ENCODE measurements at places on chromosomes 1 and 21.

DNA sequence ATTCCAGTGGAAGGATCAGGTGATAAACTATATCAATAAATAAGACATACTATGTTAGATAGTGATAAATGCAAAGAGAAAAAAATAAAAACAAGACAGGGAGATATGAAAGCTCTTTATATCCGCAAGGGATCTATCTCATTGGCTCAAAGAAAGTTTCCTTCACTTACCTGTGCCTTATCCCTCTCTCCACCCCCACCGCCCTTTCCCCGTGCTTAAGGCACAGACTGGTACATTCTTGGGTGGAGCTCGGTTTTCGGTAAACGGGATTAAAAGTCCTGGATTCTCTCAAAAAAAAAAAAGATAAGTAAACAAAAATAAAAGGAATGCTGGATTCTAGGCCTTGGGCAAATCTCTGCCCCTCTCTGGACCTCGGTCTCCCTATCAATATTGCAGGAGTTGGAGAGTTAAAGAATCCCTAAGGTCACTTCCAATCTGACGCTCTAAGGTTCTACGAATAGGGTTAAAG lies 593 bp upstream of the DNAJC16 start:
- DNase-seq = no peak

DNA sequence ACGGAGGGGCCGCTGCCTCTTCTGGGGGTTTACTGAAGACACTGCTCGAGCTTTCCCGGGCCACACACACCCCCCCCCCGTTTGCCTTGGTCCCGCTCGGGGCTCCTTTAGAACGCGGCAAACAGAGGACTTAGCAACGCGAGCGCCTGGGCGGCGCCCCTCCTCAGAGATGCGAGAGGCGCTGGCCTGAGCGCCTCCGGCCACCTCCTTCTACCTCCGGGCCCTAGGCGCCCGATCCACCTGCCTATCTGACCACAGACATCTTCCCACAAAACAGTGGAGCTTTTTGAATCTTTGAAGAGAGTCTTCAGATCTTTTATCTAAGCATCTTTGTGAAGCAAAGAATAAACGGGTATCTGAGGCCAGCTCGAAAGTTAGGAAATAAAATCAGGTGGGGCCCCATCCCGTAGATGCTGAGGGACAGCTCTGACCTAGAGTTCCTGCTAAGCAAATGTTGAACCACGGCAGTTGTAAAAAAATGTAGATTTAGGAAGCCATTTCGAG lies 436 bp upstream of the TTLL7 start:
- no peak for DNase-seq

- DNase-seq = no peak
Measured at GRCh38 chr1:26724926-26725325, 29.1 kb downstream of the ARID1A start.

- DNase-seq = peak; percentile 41
Measured at GRCh38 chr1:54804471-54805132, 3.5 kb upstream of the TTC22 start.

- no peak for DNase-seq
Measured at GRCh38 chr1:223556414-223557129, 108.9 kb downstream of the CAPN8 start.

DNA sequence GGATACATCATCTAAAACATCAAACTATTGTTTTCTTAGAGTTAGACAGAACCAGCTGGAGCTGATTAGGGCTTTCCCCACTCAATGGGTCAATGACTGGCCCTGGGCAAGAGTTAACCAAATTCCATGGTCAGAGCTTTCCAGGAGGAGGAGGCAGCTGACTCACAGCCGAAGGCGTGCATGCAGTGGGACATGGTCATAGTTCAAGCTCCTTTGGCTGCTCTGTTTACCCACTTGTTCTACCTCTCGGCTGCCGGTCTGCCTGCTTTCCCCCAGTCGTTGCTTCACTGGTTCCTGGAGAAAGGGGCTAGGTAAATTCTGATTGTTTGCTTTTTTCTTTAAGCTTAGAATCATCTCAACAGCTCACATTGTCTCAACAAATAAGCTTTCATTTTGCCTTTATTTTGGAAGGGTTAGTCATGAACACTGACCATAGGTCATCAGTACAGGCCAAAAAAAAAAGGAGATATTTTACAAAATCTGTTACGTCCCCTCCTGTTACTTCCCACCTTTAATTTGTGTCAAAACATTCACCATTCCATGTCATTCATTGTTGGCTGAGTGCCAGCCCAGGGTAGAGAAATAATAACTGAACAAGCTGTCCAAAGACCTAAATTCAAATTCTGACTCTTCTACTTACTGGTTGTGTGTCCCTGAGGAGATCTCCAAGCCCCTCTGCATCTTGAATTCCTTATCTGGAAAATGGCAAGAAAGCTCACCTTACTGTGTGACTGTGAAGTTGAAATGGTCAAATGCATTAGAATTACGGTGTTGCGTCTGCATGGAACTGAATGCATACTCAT lies 12.0 kb downstream of the MAB21L3 start:
- no peak for DNase-seq

DNA sequence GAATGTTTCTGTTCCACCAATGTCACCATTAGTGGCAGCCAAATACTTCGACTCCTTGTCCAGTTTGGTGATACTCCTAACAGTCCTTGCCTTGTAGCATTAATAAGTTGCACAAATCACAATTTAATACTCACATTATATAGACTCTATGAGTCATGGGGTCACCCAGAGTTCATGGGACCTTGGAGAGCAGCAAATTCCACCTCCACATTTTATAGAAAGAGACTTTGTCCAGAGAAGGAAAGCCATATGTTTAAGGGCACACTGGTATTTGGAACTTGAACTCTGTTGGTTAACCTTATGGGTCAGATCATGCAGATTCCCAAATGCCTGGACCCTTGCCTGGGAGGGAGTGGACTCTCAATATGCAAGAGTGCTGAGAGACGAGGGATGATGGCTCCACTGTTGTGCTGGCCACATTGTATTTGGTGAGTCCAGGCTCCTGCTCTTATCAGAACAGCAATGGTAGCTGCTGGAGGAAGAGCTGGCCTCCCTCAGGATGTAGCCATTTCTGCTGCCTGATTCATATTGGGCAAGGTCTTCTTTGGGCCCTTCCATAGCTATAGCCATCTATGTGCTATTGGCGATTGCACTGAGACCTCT lies 30.6 kb downstream of the DNAJC6 start:
- DNase-seq = no peak

DNA sequence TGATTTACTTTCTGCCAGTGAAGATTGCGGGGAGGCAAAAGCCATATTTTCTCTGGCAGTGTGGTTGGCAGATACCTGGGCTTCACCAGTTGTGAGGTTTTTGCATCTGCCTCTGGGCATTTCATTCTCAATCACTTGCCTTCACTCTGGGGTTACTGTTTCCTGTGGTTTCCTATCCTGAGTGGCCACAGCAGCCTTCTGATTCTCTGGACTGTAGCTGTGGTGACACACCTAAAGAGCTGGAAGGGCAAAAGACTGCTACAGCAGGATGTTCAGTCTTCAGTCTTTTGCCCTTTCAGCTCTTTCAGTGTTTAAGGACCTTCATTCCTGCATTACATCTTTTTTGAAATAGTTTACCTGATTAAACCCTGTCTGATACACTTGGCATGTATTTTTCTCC lies 50.5 kb upstream of the GPR52 start:
- DNase-seq = no peak

DNA sequence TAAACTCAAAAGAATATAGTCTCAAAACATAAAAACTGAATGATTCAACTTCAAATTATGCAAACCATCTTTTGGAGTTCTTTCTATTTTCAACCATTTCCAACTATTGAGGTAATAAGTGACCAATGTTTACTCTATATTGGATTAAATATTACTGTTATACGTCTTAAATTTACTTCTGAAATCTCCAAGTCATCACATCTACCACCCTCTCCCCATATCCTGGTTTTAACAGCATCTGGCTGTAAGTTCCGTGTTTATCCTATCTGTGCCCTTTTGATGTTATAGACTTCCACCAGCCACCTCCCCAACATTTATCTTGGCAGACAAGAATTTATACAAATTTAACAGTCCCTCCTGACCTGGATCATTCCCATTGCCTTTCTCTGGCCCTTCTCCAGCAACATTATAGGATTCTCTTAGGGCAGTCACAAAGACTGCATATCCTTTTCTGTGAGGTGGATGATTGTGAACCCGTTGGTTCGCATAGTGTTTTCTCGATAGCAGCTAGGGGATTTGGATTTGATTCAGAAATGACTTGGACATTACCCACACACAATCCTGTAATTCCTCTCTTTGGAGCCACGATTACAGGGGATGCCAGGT lies 313.4 kb upstream of the FMN2 start:
- no peak for DNase-seq

- no peak for DNase-seq
Measured at GRCh38 chr1:201597551-201598230, 58.8 kb downstream of the NAV1 start.

- DNase-seq = no peak
Measured at GRCh38 chr1:30707412-30708360, 15.7 kb downstream of the MATN1 start.

GRCh38 chr1:233509526-233509925 lies 104.4 kb upstream of the KCNK1 start:
- DNase-seq = no peak

DNA sequence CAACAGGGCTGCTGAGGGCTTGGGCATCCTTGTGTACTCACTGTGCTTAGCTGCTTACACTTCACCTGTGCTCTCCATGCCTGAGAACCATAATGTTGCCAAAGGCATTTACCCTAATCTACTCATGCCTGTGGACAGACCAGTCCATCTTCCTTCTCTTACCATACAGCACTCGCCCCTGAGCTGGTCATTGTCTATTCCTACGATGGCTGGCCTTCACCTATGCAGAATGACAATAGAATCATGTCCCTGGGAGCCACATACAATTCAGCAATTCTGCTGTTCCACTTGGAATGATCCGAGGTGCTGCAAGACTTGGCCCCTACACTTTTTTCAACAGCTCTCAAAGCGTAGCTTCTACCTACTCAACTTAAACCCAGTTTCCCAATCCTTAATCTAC lies 96.5 kb downstream of the PAPPA2 start:
- DNase-seq = no peak

DNA sequence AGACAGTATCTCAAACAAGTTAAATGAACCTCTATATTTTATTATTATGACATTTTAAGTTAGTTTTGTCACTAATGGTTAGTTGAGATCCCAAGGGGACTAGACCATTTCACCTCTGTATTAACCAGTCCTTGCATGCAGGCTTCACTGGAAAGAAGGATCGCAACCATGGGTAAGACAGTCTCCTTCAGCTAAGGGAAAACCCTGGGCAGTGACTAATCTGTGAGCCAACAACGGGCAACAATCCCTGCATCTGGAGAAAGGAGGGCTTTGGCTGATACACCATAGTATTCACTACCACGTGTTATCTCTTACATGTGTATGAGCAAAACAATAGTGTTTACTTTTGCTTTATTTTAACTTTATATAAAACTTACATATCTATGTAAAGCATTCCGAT lies 708.8 kb upstream of the CHRM3 start:
- no peak for DNase-seq

- no peak for DNase-seq
Measured at GRCh38 chr1:218538341-218538740, 193.2 kb downstream of the TGFB2 start.

DNA sequence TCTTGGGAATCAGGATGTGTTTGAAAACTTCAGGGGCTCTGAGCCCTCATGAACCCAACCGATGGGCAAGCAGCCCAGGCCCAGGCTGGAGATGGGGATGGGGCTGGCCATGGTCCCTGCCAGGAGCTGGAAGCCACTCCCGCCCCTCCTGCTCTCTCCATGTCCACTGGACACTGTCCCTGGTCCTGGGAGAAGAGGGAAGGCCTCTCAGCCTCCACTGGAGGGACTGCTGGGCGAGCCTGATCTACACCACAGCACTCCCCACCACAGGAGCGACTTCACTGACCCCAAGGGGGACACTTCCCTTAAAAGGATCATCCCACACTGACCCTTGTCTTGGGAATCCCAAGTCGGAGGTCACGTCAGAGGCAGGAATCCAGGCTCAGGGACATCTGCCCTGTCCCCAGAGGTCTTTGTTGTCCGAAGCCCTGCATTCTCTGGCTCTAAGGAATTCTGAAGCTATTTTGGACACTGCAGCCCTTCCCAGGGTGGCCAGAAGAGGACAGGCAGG lies 16.9 kb upstream of the COL18A1 start:
- DNase-seq = peak; percentile 85

DNA sequence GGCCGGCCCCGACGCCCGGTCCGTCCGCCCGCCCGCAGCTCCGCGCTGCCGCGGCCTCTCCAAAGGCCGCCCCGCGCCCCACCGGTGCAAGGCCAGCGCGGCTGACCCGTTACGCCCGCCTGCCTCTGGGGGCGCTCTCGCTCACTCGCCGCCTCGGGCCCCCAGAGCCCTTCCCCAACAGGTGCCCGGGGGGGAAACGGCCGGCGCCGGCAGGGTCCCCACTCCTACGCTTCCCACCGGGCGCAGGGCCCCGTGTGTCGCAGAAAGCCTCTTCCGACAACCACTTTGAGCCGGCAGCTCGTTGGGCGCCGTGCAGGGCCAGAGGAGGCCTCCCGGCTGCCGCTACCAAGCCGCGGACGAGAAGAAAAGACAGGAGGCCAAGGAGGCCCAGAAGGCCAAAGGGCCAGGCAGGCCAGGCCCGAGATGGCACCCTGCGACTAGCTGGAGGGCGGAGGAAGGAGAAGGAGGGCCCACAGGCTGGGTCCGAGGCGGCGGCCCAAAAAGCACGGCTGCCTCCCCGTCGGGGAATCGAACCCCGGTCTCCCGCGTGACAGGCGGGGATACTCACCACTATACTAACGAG lies 64.9 kb upstream of the FCGR2A start:
- peak; percentile 91 for DNase-seq

DNA sequence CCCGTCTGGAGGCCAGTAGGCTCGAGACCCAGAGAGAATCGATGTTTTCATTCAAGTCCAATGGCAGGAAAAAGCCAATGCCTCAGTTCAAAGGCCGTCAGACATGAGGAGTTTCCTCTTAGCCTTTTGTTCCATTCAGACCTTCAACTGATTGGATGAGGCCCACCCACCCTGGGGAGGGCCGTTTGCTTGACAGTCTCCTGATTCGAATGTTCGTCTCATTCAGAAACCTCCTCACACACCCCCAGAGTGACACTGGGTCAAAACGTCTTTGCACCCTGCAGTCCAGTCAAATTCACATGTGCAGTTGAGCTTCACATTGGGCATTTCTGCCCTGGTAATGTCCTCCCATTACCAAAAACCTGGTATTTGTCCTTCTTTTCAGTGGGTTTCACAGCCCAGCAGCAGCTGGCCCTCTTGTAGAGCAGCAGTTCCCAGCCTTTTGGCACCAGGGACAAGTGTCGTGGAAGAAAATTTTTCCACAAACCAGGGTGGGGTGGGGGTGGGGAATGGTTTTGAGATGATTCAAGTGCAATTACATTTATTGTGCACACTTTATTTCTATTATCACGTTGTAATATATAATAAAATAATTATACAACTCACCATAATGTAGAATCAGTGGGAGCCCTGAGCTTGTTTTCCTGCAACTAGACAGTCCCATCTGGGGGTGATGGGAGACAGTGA lies 40.1 kb downstream of the RSPH1 start:
- peak; percentile 30 for DNase-seq

Measured in mesenteric fat pad (tissue), 1 donor.